ENCODE measurements at places on chromosomes 6 and 20.

GRCh38 chr20:50258790-50259483 lies 68.3 kb downstream of the CEBPB start:
- DNase-seq = no peak

- no peak for DNase-seq
These were observed 71.5 kb upstream of the DTNBP1 start for GRCh38 chr6:15734118-15734897.

DNA sequence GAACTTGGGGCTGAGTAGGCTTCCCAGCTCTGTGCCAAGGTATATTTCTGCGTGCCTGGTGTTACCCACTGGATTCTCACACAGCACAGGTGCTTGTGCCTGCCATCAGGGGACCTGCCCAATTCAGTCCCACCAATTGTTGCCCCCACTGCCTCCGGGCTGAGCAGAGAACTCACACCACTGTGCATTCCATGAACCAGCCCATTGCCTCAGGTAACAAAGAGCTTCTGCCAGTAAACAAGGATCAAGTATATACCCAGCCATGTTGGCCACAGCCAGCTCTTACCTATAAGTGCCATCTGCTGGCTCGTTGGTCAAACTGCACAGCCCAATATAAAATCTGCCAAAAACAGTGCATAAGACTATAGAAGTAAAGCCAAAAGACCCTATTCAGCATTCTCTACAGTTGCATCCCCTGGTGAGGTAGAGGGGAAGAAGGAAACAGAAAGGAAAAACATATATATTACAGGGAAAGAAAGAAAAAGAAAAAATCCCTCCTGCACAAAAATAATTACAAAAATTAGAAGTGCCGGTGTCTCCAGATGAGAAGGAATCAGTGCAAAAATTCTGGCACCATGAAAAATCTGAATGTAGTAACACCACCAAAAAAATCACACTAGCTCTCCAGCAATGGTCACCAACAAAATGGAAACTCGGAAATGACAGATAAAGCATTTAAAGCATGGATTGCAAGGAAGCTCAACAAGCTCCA lies 241.4 kb downstream of the IBTK start:
- peak; percentile 38 for DNase-seq

DNA sequence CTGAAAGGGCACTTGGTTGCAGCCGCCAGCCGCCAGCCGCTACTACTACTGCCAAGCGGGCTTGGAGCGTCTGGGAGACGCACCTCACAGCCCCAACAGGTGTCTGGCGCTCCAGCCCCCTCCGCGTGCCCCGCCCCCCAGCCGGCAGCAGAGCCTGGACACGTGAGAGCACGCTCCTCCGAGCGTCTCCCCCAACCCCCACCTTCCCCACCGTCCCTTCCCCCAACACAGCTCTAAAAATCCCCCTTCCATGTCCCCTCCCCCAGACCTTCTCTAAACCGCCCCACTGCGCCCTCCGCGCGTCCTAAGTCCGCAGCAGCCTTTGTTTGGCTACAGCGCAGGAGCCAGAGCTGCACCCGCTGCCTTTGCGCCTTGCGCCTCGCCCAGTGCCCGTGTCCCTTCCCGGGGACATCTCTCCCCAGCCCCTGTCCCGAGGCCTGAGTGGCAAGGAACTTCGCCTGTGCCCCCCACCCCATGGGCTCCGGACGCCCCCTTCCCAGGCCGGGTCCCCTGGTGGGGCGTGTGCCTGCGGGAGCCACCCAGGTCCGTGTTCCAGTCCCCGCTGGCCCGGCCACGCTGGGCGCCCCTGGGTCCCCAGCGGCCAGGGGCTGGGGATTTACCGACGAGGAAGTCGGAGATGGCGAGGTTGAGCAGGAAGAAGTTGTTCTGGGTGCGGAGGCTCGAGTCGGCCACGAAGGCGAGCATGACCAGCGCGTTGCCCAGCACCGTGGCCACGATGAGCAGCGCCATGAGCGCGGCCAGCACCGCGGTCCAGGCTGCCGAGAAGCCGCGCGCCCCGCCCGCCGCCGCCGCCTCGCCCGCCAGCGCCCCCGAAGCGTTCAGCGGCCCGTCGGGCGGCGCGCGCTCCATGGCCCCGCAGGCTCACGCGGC lies 732 bp downstream of the HRH3 start:
- DNase-seq = peak; percentile 22

- DNase-seq = no peak
These were observed 41.2 kb upstream of the RNF146 start for GRCh38 chr6:127225497-127225896.

GRCh38 chr20:9615766-9616454 lies 101.5 kb downstream of the LAMP5 start:
- no peak for DNase-seq

GRCh38 chr6:166541876-166542579 lies 44.5 kb downstream of the RAMACL start:
- no peak for DNase-seq

Measured in Caki2 (cell line).